CD4-positive, alpha-beta T cell (primary cell): ENCODE measurements at places on chromosomes 7 and 10.

GRCh38 chr10:107544706-107545520 is 380.4 kb upstream of the SORCS1 start:
- no peak for DNase-seq

DNA sequence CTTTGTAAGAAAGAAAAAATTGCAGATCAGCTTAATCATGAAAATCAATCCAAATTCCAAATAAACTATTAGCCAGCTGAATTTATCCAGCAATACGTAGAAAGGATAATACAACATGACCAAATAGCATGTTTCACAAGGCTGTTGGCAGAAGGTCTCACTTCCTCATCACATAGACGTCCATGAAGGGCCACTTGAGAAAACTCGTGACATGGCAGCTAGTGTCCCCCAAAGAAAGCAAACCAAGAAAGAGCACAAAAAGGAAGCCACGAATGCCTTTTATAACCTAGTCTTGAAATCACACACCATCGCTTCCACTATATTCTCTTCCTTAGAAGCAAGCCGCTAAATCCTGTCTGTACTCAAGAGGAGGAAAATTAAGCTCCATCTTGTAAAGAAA is 105.6 kb upstream of the NRBF2 start:
- DNase-seq = no peak

DNA sequence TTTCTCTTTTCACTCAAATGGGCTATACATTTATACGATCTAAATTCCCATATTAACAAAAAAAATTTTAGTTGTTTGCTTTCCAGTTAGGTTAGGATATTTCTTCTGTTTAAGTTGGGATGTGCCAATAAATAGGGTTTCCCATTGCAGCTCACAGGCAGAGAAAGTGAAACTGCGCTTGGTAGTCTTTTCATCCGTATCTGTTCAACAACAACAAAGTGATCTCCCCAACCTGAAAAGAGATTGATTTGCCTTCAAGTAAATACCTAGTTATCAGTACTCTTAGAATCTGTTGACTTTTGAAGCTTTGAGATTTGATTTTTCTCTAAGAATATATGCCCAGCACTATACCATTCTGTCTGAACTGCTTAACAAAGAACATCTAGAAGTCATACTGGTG is 143.4 kb downstream of the DYNC1I1 start:
- DNase-seq = no peak

DNA sequence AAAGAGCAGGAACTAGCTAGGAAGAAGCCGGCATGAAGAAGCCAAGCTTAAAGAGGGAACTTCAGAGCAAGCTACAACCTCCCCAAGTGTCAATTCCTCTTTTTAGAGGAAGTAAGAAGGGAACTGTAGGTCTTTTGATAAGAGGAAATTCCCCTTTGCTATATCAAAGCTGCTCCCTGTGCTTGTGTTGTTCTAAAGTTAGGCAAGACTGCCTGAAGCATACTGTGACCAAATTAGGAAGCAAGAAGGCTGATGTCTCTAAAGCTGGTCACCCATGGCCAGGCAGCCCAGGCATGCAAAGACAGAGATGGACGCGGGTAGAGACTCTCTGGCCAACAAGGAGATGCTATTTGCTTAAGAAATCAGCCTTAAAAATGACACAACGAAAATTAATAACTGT is 87.9 kb downstream of the RNF216 start:
- DNase-seq = no peak

DNA sequence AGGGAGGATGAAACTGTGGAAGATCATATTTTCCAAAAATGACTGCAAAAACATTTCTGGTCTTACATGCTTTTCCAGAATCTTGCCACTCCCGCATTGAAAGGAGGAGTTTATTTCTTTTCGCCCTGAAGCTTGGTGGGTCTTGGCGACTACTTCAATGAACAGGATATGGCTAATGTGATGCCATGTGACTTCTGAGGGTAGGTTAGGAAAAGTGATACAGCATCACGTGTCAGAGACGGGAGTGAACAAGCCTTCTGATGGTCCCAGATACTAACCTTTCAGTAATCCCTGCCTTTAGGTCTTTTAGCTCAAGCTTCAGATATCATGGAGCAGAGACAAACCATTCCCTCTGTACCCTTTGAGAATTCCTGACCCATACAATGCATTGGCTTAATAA is 192.2 kb upstream of the HPS1 start:
- no peak for DNase-seq

- DNase-seq = no peak
These were observed 37.2 kb upstream of the CCDC7 start for GRCh38 chr10:32408690-32409089.

DNA sequence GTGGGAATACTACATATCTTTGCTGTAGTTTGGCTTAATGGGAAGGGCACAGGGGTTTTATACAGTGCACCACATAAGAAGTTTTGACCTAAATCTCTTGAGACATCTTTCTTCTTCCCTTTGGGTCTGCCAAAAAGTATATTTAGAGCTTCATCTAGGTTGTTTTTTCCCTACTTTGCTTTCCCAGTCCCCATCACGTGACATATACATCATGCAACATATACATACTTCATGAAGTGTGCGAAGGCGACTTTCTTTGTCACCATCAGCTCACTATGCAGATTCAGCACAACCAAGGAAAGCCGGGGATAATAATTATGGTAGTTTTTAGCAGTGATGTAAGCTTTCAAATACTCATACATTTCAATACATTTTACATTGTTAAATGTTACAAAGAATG is 177.1 kb upstream of the PPP1R3A start:
- DNase-seq = no peak
